Muscle of leg (tissue), 16 donors: ENCODE measurements at places on chromosomes 13 and 19. TPM values are rescaled to one million over a fixed set of nuclear protein-coding genes. Genes with fewer than 3 reads are reported as not detected.

DNA sequence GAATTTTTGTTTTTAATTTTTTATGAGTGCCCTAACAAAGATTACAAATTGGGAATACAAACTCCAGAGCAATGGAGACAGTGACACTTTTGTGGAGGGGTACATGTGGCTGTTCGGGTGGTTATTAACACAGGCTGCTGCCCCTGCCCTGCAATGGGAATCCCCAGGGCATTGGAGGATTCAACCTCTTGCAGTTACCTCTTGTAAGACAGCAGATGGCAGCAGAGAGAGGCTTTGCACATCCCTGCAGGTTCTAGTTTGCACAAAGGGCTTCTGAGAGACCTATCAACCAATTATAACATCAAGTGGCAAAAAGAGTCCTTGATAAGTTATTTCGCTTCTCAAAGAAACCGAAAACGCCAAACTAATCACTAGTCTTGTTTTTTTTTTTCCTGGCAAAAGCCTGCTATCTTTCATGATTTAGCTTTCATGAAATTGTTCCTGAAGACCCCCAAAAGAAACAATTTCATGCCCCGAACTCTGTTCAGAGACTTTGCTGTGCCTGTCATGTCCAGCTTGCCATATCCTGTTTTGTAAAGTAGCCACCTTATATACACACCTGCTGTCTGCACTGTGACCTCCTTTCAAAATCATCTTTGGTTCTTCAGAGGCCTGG is 10.4 kb downstream of the GJB2 start:
- no peak overlapping the region for H3K4me3 ChIP-seq
- H3K27me3 ChIP-seq, result peaks cover 32% of the 10 kb centered on the region
- no peaks in the 10 kb centered on the region for H3K4me1 ChIP-seq
- no peaks in the 10 kb centered on the region for H3K36me3 ChIP-seq
- DNase-seq, result peak; percentile 82
- no peak overlapping the region for H3K27ac ChIP-seq

- DNase-seq, result no peak
- peaks cover 4% of the 10 kb centered on the region for H3K4me1 ChIP-seq
- H3K36me3 ChIP-seq, result no peaks in the 10 kb centered on the region
- H3K4me3 ChIP-seq, result no peak overlapping the region
- H3K27me3 ChIP-seq, result peaks cover 6% of the 10 kb centered on the region
Observed at GRCh38 chr19:32105527-32106310, 239.7 kb upstream of the ZNF507 start.

- H3K4me1 ChIP-seq, result peaks cover 46% of the 10 kb centered on the region
- H3K36me3 ChIP-seq, result peaks cover 11% of the 10 kb centered on the region
- H3K27ac ChIP-seq, result peak overlapping the region; percentile 6
- DNase-seq, result no peak
- H3K27me3 ChIP-seq, result peaks cover 6% of the 10 kb centered on the region
Observed at GRCh38 chr19:45763691-45764294, 5.3 kb downstream of the SIX5 start.

DNA sequence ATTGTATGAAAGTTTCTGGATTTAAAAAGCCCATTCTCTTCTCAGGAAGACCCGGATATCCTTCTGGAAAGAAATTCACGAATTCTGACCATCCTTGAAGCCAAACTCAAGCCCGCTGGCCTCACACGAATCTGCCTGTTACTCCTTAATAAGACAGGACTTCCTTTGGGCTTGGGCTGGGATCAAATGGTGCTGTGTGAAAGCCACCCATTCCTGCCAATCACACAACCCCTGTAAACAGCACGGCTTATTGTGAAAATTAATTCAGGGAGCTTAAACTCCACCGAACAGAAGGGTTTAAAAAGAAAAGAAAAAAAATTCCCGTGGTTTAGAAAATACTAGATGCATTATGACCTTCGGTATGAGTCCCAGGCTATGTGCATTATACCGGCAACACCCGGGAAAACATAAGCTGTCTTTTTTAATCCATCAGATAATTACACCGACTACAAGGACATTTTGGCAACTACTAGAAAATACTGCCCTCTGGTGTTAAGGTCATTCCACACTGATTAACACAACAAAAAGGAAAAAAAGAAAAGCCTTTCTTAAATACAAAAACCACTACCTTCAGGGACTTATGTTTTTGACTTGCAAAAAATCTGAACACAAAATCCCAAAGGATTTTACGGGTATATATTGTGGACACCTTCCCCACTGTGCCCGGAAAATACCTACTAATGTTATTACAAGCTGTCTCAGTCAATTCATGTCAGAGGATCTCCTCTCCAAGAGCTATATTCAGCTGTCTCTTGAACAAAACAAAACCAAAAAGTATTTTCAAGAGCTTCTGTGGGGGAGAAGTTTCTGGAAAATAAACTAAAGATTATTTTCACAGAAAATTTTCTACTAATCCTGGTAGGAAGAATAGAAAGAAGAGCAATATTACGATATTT is 76.0 kb upstream of the LSM14A start:
- DNase-seq, result peak; percentile 46
- no peaks in the 10 kb centered on the region for H3K36me3 ChIP-seq
- no peaks in the 10 kb centered on the region for H3K27me3 ChIP-seq
- H3K4me3 ChIP-seq, result no peak overlapping the region
- no peak overlapping the region for H3K27ac ChIP-seq

DNA sequence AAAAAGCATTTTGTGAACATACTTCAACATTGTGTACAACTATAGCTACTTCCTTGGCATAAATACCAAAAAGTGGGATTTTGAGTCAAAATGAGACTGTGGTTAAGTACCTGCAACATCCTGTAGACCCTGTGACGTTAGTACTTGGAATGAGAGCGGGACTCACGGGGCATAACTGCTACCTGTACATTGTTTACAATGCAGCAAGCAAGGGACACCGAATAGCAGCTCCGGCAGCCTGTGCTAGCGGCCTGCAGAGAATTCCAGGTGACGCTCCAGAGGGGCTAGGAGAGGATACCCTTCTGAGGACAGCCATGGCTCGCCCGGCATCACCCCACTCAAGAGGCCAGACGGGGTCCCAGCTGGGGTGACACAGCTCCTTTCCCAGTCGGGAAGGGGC is 824 bp upstream of the ZNF331 start:
- H3K4me3 ChIP-seq, result peak overlapping the region; percentile 80
- H3K4me1 ChIP-seq, result peaks cover 2% of the 10 kb centered on the region
- peaks cover 12% of the 10 kb centered on the region for H3K36me3 ChIP-seq
- H3K27me3 ChIP-seq, result no peaks in the 10 kb centered on the region
- no peak for DNase-seq
- H3K27ac ChIP-seq, result peak overlapping the region; percentile 83

DNA sequence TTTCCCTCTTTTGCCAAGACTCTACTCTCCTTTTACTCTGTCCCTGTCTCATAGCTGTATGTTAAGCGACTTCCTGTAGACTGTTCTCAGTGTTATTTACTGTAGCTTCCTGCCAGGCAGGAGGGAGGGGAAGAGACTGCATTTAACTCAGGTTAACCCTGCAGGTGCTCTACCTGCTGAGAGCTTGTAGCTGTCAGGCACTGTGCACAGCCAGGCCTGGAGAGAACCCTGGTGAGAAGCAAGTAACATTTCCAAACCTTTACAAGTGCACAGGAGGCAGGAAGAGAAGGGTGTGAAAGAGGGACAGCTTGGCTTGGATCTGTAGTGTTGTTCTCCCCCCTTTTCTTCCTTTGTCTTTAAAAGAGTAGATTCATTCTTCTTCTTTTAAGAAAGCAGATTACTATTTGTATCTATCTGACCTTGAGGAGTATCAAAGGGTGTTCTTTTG is 167.1 kb downstream of the LMO7 start:
- peak; percentile 33 for DNase-seq
- H3K4me3 ChIP-seq, result no peak overlapping the region
- no peak overlapping the region for H3K27ac ChIP-seq
- H3K4me1 ChIP-seq, result peaks cover 2% of the 10 kb centered on the region
- H3K27me3 ChIP-seq, result no peaks in the 10 kb centered on the region

DNA sequence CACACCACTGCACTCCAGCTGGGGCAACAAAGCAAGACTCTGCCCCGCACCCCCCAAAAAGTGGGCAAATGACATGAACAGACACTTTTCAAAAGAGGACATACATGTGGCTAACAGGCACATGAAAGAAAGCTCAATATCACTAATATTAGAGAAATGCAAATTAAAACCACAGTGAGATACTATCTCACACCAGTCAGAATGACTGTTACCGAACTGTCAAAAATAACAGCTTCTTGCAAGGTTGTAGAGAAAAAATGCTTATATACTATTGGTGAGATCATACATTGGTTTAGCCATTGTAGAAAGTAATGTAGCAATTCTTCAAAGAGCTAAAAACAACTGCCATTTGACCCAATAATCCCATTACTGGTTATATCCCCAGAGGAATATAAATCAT is 99.5 kb upstream of the SPATA13 start:
- peaks cover 10% of the 10 kb centered on the region for H3K4me1 ChIP-seq
- H3K4me3 ChIP-seq, result no peak overlapping the region
- H3K27me3 ChIP-seq, result no peaks in the 10 kb centered on the region
- no peaks in the 10 kb centered on the region for H3K36me3 ChIP-seq
- no peak overlapping the region for H3K27ac ChIP-seq

TMEM238 gene
- total RNA-seq, result 0.18 TPM

C19orf67 gene
- 0.18 TPM for total RNA-seq

UNC13A gene
- 0.09 TPM for total RNA-seq

PTGER1 gene
- total RNA-seq, result 0.09 TPM

MYO16 gene
- 21.6 TPM for total RNA-seq

VSTM2B gene
- total RNA-seq, result 0.27 TPM

NPAS1 gene
- total RNA-seq, result 0.31 TPM

MAP4K1 gene
- total RNA-seq, result 0.89 TPM

EFNB2 gene
- 13.9 TPM for total RNA-seq
